A549 treated with dexamethasone at 1 μM for 4 hours (cell line): ENCODE measurements at places on chromosomes 11 and 22. TPM values are rescaled to one million over a fixed set of nuclear protein-coding genes. Genes with fewer than 3 reads are reported as not detected.

The KCTD21 gene
- 7.3 to 8.7 TPM (median 7.7 TPM) in 5 replicates for total RNA-seq

The CRYBB3 gene
- 0.11 to 0.20 TPM in 2 of 5 replicates, not detected in the others for total RNA-seq

The PHF21B gene
- total RNA-seq = 0.64 to 0.92 TPM (median 0.88 TPM) in 5 replicates

The SLC22A9 gene
- not detected in 5 replicates for total RNA-seq

The C22orf42 gene
- total RNA-seq = not detected in 5 replicates
